ENCODE measurements at places on chromosomes 12 and 14.
A peak's percentile ranks its signal among the peaks of the same experiment; 100 is the strongest.

GRCh38 chr12:94151582-94151981 is 3.2 kb downstream of the PLXNC1 start:
- DNase-seq: no peak

DNA sequence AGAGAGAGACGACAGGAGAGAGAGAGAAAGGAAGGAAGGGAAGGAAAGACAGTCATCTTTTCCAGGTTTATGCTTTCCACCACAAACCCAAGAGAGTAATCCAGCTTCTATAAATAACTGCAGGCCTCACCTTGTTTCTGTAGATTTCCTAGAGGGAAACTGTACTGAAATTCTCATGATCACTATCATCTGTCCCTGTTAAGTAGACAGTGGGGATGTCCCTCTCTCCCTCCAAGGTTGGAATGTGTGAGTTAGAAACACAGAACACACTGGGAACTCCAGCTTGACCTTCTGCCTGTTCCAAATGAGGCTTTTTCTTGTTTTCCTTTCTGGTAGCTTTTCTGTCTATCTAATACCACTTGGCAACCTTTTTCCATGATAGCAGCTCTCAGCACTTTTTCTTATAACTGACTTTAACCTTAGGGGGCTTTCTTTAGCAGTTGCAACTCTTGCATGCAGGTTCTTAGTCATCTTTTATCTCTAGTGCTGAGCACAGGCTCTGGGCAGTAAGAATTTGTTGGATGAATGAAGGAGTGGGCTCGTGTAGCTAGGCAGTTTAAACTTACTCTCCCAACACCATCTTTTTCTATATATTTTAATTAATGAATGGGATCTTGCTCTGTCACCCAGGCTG is 22.8 kb upstream of the FBXO33 start:
- DNase-seq: no peak

DNA sequence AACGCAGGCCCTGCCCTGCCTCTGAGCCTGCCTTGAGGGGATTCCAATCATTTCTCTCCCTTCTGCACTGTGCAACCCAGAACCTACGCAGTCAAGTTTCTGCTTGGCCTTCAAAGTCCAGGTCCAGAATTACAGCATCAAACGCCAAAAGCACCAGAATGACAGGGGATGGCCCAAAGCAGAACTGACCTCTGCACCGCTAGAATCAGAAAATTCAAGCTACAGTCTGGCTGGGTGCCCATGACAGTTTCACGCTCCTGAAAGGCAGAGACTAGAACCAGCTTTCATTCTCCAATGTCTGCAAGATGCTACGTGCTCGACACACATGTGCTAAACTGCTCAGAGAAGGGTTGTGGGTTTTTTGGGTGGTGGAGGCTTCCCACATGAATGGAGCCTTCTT is 4.1 kb downstream of the CLMN start:
- no peak for DNase-seq

- peak; percentile 62 for DNase-seq
Measured at GRCh38 chr12:34294671-34295365, 272.5 kb downstream of the ALG10 start.

GRCh38 chr14:32298346-32298745 is 30.8 kb upstream of the AKAP6 start:
- DNase-seq: no peak

DNA sequence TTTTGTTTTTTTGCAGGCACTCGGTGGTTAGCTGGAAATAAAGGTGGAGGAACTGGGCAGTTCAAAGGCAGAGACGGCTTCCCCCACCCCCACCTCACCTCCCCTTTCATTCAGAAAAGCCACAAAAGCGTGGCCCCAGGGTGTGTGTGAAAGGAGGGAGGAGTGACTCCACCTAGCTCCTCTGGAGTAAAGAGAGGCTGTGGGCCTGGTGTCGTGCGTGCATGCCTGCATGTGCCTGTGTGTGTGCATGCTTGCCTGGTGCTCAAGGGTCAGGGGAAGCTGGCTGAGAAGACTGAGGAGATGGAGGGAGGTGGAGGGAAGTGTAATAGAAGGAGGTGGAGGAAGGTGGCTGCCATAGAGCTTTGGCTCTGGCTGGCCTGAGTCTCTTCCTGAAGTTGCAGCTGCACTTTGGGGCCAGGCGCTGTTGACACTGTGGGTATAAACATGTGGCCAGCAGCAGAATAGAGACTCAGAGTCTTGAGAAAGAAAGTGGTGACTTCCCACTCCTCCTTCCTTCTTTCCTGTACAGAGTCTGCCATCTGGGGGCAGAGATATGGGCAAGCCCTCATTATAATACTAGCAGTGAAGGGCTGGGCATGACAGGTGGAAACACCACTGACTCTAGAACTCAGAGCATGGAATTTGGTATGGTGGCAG is 36.9 kb upstream of the SINHCAF start:
- no peak for DNase-seq

Data from posterior cingulate gyrus (tissue), 11 donors.